ENCODE measurements at places on chromosomes 6 and 20. TPM values are rescaled to one million over a fixed set of nuclear protein-coding genes. Genes with fewer than 3 reads are reported as not detected.

Gene TRAPPC3L
- 0.16 TPM for total RNA-seq

Gene SIRPB2
- 2.2 TPM for total RNA-seq

Gene C20orf202
- 0.13 TPM for total RNA-seq

- DNase-seq: no peak
Measured at GRCh38 chr6:137013738-137014602, 30.8 kb downstream of the IL20RA start.

GRCh38 chr6:155327326-155328073, 13.2 kb upstream of the TFB1M start:
- no peak for DNase-seq

- DNase-seq: no peak
Measured at GRCh38 chr6:39488255-39488879, 165.9 kb upstream of the KCNK16 start.
